ENCODE measurements at places on chromosomes 16 and 17. TPM values are rescaled to one million over a fixed set of nuclear protein-coding genes. Genes with fewer than 3 reads are reported as not detected.

GRCh38 chr16:66425651-66426050 is 1.4 kb upstream of the BEAN1 start:
- no peak for DNase-seq

DNA sequence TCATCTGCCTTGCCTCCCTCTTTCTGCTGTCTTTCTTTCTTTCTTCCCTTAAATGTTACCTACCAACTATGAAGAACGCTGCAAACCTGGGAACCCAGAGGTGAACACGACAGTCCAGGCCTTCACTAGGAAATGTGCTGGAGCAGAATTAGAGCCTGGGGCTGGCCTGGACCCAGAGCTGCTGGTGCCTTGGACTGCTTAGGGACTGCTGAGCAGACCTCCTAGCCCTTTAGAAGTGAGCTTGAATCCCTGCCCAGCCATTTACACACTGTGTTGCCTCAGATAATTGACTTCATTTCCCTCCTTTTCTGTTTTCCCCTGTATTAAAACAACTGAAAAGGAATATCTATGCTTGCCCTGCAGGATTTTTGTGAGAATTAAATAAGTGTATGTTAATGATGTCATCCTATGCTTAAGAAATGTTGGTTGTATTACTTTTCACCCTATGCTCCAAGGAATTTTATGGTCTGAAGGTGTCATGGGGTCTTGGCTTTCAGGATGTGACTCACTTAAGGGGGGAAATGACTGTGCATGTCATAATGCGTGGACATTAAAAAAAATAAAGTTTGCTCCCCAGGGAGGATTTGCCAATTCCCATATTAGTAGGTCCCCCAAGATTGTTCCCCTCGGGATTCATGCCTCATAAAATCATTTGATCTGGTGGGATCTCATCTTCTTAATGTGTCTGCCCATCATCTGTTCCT is 11.5 kb downstream of the CDH13 start:
- no peak for DNase-seq

DNA sequence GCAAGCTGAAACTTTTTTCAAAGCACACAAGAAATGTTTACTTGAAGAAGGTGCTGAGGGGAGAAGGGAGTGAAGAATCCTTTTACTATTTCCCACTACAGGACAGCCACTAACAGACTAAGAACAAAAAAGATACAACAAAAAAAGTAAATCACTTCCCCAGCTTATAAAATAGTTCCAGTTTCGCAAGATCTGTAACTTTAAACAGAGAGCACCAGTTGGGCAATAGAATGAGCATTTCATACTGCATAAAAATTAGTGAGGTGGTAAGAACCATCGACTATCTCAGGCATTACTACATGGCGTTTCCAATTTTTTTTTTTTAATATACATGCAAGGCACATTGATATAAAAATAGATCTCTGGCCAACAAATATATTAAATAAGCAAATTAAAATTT is 11.1 kb downstream of the CRYBA1 start:
- peak; percentile 29 for DNase-seq

GRCh38 chr16:2466667-2467527 is 4.2 kb upstream of the NTN3 start:
- no peak for DNase-seq

- no peak for DNase-seq
Observed at GRCh38 chr16:49720225-49720624, 135.7 kb downstream of the ZNF423 start.

DNA sequence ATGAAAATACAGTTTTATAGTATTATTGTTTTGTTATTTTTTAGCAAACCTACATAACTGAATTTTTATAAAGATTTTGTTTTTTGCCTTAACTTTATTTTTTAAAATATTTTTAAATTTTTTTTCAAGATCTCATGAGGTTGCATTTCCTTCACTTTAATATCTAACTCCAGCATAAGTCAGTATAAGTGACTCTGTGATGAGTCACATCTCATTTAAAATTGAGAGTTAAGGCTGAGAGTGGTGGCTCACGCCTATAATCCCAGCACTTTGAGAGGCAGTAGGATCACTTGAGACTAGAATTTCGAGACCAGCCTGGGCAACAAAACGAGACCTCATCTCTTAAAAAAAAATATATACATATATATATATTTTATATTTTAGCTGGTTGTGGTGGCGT is 44.0 kb downstream of the NLK start:
- DNase-seq, result no peak

- no peak for DNase-seq
Observed at GRCh38 chr17:79047291-79047920, 23.4 kb downstream of the C1QTNF1 start.

DNA sequence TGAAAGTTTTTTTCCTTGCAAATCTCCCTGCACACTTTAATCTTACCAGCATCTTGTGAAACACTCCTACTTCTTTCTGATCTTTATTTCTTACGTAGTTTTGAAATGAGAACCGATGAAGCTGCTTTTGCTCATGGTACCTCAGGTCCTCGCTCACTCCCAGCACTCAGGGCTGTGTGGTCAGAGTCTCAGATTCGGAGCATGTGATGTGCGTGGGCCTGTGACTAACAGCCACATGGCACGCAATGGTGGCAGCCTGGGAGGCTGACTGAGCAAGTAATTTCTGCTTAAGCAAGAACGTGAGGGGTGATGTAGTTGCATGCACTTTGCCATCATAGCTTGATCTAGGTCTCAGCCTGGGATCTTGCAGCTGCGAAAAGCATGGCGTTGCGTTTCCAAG is 624.3 kb downstream of the MAF start:
- no peak for DNase-seq

GRCh38 chr17:19447085-19447583 is 36.1 kb downstream of the RNF112 start:
- DNase-seq, result peak; percentile 86

GRCh38 chr16:21197112-21197511 is 14.3 kb downstream of the ZP2 start:
- no peak for DNase-seq

B4GALNT2 gene
- total RNA-seq, result 0.20 TPM

KRTAP3-2 gene
- not detected for total RNA-seq

SCGB1C2 gene
- not detected for total RNA-seq

ZNF207 gene
- total RNA-seq, result 166 TPM

PLEKHM1 gene
- 58.4 TPM for total RNA-seq

TMEM106A gene
- total RNA-seq, result 14.4 TPM

CACNG5 gene
- not detected for total RNA-seq
